ENCODE measurements at places on chromosomes 13 and 19.

- no peak for DNase-seq
These were observed 53.1 kb downstream of the ARHGAP35 start for GRCh38 chr19:46913852-46914430.

- DNase-seq: peak; percentile 66
These were observed 5.1 kb downstream of the JUNB start for GRCh38 chr19:12796146-12797071.

DNA sequence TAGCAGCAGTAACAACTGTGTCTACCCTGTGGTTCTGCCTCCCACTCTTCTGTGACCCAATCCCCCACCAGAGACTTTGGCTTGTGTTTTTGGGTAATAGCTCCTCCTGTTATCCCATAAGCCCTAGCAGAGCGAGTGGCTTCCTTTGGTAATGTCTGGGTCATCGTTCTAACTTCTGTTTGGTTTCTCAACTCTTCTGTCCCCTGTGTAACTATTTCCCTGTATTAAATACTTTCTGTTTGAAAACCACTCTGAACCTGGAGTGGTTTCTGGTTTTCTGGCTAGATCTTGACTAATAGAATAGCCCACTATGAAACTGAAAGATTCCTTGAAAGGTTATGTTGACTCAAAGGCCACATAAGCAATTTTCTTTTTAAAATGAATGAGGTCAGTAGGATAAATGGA is 350.0 kb downstream of the DCT start:
- no peak for DNase-seq

GRCh38 chr13:100478107-100478809 is 110.3 kb downstream of the GGACT start:
- no peak for DNase-seq

GRCh38 chr19:20513189-20513904 is 52.2 kb downstream of the ZNF737 start:
- no peak for DNase-seq

DNA sequence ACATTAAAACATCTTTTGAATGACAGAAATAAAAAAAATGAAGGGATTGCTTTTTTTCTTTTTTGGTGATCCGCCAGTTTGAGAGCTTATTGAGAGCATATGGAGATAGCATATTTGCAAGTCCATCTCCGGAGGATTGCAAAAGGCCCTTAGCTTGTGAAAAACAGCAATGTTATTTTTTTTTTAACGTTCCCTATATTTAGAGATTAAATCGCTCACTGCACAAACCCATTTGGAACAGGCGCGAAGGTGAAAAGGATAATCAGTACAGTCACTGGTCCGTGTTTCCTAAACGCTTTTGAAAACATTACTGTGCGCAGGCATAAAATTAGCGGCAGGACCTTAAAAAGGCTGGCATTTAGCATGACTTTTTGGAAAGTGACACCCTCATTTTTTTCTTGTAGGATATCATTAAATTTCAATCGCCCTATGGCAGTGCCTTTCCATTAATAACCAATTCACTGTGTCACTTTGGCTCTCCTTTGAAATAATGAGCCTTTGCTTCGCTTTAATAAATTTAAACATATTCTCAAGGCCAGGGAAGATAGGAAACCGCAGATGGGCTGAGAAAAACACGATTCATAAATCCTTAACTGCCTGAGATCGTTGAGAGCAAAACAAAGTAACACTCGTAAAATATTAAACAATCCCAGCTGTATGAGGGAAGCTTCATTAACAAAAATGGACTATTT is 342.2 kb downstream of the DACH1 start:
- DNase-seq: no peak

- DNase-seq: no peak
These were observed 7.9 kb downstream of the CAB39L start for GRCh38 chr13:49435992-49436391.

DNA sequence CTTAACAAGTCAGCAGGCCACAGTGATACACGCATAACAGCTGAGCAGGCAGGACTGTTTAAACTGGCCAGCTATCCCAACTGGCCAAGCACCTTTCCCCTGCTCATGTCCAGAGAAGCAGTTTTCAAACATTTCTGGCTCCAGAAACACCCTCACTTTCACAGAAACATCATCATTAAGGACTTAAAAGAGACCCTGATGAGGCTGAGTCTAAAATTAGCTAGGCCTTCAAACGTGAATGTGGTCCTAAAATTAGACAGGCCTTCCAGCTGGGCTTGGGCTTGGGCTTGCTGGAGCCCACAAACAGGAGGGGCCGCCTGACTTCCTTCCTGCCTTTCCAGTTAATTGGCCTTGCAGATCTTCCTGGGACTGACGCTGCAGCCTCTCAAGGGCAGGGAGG is 334.2 kb downstream of the DNAJC15 start:
- DNase-seq: no peak
